IPS DF 6.9 (cell line): ENCODE measurements at places on chromosomes 2 and 18.

- no peaks in the 10 kb centered on the region for H3K27me3 ChIP-seq
- H3K4me3 ChIP-seq = no peak overlapping the region
- no peaks in the 10 kb centered on the region for H3K36me3 ChIP-seq
- no peaks in the 10 kb centered on the region for H3K4me1 ChIP-seq
- no peak overlapping the region for H3K27ac ChIP-seq
These were observed 485.2 kb downstream of the FBXO15 start for GRCh38 chr18:73662421-73662820.

- H3K27me3 ChIP-seq = no peaks in the 10 kb centered on the region
- DNase-seq = no peak
- H3K4me3 ChIP-seq = no peak overlapping the region
- H3K4me1 ChIP-seq = no peaks in the 10 kb centered on the region
- no peak overlapping the region for H3K27ac ChIP-seq
- H3K36me3 ChIP-seq = no peaks in the 10 kb centered on the region
These were observed 44.9 kb downstream of the LINC00305 start for GRCh38 chr18:64103986-64104385.

DNA sequence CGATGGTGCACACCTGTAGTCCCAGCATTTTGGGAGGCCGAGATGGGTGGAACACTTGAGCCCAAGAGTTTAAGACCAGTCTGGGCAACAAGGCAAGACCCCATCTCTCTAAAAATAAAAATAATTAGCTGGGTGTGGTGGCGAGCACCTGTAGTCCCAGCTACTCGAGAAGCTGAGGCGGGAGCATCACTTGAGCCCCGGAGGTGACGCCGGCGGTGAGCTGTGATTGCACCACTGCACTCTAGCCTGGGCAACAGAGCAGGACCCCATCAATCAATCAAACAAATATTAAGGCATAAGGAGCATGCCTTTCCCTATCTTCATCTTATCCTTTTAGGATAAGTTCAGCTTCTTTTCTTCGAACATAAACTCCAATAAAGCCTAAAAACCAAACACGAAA is 1.1 kb downstream of the WDSUB1 start:
- H3K4me1 ChIP-seq = peaks cover 2% of the 10 kb centered on the region; the same call in 1 of the 2 replicates
- no peaks in the 10 kb centered on the region for H3K36me3 ChIP-seq
- no peak overlapping the region for H3K27ac ChIP-seq
- H3K4me3 ChIP-seq = no peak overlapping the region; the same call in 1 of the 2 replicates

- H3K27ac ChIP-seq = no peak overlapping the region
- H3K4me1 ChIP-seq = no peaks in the 10 kb centered on the region
- no peak overlapping the region for H3K4me3 ChIP-seq
- no peaks in the 10 kb centered on the region for H3K36me3 ChIP-seq
These were observed 232.4 kb downstream of the MTX2 start for GRCh38 chr2:176501617-176502016.

GRCh38 chr18:12106471-12106870 is 12.8 kb downstream of the ANKRD62 start:
- no peaks in the 10 kb centered on the region for H3K4me1 ChIP-seq
- H3K4me3 ChIP-seq = no peak overlapping the region
- H3K27me3 ChIP-seq = no peaks in the 10 kb centered on the region
- H3K36me3 ChIP-seq = no peaks in the 10 kb centered on the region
- no peak overlapping the region for H3K27ac ChIP-seq

GRCh38 chr2:13240061-13240460 is 523.3 kb downstream of the TRIB2 start:
- no peaks in the 10 kb centered on the region for H3K36me3 ChIP-seq
- no peaks in the 10 kb centered on the region for H3K27me3 ChIP-seq
- no peaks in the 10 kb centered on the region for H3K4me1 ChIP-seq

DNA sequence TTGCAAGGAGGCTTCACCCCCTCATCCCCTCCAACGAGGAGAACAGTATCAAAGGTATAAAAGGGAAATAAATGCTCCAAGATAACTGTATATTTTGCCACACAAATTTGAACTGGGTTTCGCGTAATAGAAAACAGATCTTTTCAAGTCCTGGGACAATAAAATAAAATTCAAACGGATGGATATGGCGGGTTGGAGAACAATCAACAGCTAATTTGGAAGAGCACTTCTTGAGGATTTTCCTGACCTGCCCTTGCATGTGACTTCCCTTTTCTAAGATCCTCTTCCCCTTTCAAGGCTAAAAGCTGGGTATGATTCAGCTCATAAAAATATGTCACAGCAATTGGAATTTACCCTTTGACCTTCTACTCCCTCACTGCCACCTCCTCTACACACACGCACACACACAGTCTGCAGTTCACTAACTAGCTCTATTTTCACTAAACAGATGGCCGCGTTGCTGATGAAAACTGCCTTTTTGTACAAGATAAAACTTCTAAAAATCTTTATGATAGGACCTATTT is 386.9 kb downstream of the FIGN start:
- no peak overlapping the region; the same call in 1 of the 2 replicates for H3K4me3 ChIP-seq
- no peaks in the 10 kb centered on the region for H3K27me3 ChIP-seq
- no peaks in the 10 kb centered on the region for H3K36me3 ChIP-seq
- H3K4me1 ChIP-seq = no peaks in the 10 kb centered on the region; the same call in 1 of the 2 replicates
- H3K27ac ChIP-seq = no peak overlapping the region
- DNase-seq = no peak

GRCh38 chr2:39325966-39326365 is 82.2 kb upstream of the CDKL4 start:
- H3K27ac ChIP-seq = no peak overlapping the region
- no peaks in the 10 kb centered on the region for H3K4me1 ChIP-seq
- DNase-seq = no peak
- H3K27me3 ChIP-seq = no peaks in the 10 kb centered on the region
- no peak overlapping the region for H3K4me3 ChIP-seq

DNA sequence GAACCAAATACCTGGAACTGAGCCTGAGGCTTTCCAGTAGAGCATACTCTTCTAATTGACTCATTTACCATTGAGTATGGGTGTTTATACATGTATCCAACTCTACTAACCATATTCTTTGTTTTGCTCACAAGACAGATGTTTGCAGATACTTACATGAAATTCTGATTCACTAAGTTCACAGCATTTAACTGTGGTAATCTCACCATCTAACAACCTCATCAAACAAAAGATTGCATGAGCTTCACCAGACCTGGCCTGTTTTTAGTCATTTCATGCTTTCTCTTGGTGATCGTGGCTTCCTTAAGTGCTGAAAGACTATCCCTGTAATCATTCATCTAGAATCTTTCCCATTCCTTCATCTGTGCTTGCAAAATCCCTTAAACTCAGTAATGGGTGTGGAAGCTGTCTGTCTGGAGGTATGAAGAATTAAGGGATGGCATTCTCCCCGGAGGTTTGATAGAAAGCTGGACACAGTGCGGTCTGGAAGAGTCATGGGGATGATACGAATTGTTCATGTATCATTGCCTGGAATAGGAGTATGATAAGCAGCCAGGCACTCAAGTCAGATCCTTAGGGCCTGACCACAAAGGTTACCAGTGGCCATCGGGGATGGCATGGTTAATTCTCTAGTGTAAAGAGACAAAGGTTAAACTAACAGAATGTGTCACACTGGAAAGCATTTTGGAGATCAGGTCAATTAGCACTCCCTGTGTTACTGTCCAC is 42.0 kb upstream of the IL1R1 start:
- no peak for DNase-seq
- H3K4me3 ChIP-seq = no peak overlapping the region
- H3K27me3 ChIP-seq = no peaks in the 10 kb centered on the region

DNA sequence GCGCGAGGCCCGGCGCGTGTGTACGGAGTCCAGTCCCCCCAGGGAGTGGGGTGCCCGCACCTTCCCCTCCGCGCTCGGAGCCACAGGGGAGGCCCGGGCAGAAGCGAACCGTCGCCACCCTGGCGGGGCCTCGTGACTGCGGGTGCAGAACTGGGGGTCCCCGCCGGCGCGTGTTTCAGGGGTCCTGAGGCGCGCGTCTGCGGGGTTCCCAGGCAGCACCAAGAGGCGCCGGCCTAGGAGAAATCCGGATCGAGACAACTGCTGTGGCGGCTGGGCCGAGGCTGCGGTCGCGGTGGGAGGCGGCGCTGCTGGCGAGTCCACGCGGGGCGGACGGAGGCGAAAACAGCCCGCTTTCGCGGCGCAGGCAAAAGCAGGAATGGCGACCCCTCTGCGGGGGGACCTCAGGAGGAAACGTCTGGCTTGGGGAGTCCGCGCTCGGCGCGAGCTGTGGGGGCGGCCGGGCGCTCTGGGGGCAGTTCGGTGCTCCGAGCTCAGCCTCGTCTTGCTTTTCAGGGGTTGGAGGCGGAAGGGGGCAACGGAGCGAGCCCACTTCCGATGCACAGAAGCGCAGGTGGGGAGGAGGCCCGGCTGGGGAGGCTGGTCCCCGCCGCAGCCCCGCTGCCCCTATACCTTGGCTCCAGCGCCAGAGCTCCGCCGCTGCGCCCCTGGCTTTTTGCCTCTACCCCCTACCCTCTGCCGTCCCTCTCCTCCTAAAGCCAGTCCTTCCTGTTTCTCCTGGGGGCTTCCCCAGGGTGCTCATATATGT is 81.5 kb upstream of the LDLRAD4 start:
- H3K4me1 ChIP-seq = 0 out of 2 replicates have a peak, but pooled peaks cover 1% of the 10 kb centered on the region
- no peak for DNase-seq
- H3K27ac ChIP-seq = no peak overlapping the region
- peak overlapping the region; percentile 56 for H3K4me3 ChIP-seq
- H3K27me3 ChIP-seq = peaks cover 18% of the 10 kb centered on the region; the same call in 1 of the 2 replicates
- H3K36me3 ChIP-seq = peaks cover 2% of the 10 kb centered on the region; the same call in 1 of the 2 replicates

DNA sequence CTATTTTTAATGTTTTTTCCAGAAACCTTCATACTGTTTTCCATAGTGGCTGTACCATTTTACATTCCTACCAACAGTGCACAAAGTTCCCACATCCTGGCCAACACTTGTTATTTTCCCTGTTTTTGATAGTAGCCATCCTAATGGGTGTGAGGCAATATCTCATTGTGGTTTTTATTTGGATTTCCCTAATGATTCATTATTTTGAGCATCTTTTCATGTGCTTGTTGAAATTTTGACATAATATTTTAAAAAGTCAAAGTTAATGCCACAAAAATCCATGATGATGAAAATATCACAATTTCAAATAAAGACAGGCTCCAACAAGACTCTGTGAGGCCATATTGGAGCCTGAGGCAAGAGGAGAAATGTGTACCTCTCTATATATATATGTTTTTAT is 50.2 kb downstream of the VWA3B start:
- H3K4me3 ChIP-seq = no peak overlapping the region
- H3K4me1 ChIP-seq = peaks cover 2% of the 10 kb centered on the region; the same call in 1 of the 2 replicates
- H3K27me3 ChIP-seq = no peaks in the 10 kb centered on the region
- DNase-seq = no peak

DNA sequence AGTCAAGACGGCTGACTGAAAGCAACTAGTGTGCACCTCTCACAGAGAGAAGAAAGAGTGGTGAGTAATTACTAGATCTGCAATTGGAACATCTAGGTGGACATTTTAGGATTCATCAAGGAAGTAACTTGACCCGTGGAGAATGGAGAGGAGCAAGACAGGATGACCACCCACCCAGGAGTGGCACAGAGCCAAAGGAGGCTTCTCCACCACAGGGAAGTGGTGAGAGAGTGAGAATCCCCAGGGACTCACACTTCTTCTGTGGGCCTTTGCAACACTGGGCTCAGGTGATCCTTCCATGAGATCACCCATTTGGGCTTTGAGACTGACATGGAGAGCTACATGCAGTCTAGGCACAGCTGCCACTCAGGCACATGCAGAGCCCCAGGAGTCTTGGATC is 132.8 kb upstream of the GALNT5 start:
- H3K4me3 ChIP-seq = no peak overlapping the region
- no peak for DNase-seq
- H3K4me1 ChIP-seq = no peaks in the 10 kb centered on the region
- H3K36me3 ChIP-seq = no peaks in the 10 kb centered on the region
- no peak overlapping the region for H3K27ac ChIP-seq

DNA sequence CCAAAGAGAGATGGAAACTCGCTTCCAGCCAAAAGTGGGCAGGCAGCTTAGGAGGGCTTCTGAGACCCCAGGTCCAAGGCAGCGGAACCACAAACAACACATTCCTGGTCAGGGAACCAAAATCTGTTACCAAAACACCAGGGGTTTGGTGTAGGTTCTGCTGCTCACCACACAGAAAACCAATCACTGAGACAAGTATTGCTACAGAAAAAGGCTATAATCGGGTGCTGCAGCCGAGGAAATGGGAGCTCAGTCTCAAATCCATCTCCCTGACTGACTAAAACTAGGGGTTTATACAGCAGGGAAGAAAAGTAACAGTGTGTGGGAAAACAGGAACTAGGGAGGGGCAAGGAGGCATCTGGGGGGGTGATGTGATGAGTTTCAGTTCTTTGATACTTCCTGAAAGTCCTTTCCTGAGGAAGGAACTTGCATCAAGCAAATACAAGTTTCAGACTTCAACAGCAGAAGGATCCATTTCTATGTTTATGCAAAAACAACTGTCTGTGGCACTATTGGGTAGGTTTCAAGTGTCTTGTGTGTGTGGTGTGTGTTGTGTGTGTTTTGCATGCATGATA is 108.0 kb downstream of the FAM168B start:
- no peaks in the 10 kb centered on the region for H3K36me3 ChIP-seq
- no peaks in the 10 kb centered on the region for H3K4me1 ChIP-seq
- no peaks in the 10 kb centered on the region for H3K27me3 ChIP-seq
- H3K27ac ChIP-seq = no peak overlapping the region
- no peak for DNase-seq
- no peak overlapping the region for H3K4me3 ChIP-seq

- H3K4me3 ChIP-seq = no peak overlapping the region
- H3K4me1 ChIP-seq = no peaks in the 10 kb centered on the region
- H3K27ac ChIP-seq = no peak overlapping the region
- no peaks in the 10 kb centered on the region for H3K36me3 ChIP-seq
These were observed 124.0 kb downstream of the NRP2 start for GRCh38 chr2:205806143-205806905.
